NCI-H1436 treated with DMSO at 0.1 percent for 48 hours (cell line): ENCODE measurements at places on chromosomes 7 and 10.

DNA sequence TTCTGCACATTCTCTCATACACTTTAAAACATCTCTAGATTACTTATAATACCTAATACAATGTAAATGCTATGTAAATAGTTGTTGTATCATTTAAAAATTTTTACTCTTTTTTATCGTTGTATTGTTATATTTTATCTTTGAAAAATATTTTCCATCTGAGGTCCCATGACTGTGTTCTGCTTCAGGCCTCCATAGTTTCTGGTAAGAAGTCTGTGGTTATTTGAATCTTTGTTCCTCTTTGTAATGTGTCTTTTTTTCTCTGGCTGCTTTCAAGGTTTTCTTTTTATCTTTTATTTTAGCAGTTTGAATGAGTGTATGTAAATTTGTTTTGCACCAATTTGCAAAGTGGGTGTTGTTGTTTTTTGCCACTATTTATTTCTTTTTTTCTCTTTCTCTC lies 263.1 kb downstream of the RPS24 start:
- DNase-seq = no peak

- no peak for DNase-seq
Measured at GRCh38 chr7:12685550-12685949, 1.9 kb upstream of the ARL4A start.

GRCh38 chr7:42198296-42198695 lies 38.7 kb downstream of the GLI3 start:
- DNase-seq = no peak

- DNase-seq = no peak
Measured at GRCh38 chr7:115618676-115619075, 411.9 kb downstream of the TFEC start.

- no peak for DNase-seq
Measured at GRCh38 chr7:138546064-138546619, 86.1 kb downstream of the TRIM24 start.

GRCh38 chr10:12597788-12598765 lies 248.7 kb downstream of the CAMK1D start:
- DNase-seq = peak; percentile 35

- no peak for DNase-seq
Measured at GRCh38 chr10:58404001-58404400, 18.8 kb downstream of the TFAM start.

- no peak for DNase-seq
Measured at GRCh38 chr10:47223236-47223635, 76.8 kb upstream of the GDF10 start.

GRCh38 chr10:21057436-21057835 lies 160.3 kb upstream of the NEBL start:
- no peak for DNase-seq

- DNase-seq = no peak
Measured at GRCh38 chr7:97079300-97079699, 38.2 kb upstream of the SDHAF3 start.

DNA sequence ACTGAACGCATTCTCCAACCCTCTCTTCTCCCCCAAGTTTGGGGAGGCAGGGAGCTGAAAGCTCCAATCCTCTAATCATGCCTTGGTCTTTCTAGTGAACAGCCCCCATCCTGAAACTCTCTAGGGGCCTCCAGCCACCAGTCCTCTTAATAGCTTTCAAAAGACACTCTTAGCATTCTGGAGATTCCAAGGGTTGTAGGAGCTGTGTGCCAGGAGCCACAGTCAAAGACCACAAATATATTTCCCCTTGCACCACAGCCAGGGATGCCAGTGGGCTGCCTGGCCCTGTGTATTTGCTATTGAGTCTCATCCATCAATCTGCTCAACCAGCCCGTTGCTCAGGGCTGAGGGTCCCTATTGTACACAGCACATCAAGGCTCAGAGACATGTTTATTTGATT lies 18.5 kb upstream of the MLXIPL start:
- no peak for DNase-seq

DNA sequence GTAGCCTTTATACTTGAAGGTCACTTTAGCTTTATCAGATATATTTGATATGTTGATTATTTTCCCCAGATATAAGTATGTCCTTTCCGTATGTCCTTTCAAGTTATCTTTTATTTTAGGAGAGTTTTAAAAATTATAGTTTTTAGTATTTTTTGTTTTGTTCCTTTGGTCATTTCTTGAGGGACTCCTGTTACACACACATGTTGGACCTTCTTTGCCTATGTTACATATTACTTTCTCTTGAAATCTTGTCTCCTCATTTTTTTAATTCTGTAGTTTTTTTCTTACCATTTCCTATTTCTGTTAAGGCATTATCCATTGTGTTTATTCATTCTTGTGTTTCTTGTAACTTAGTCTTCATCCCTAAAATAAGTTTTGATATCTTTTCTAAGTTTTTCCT lies 23.9 kb downstream of the GLCCI1 start:
- no peak for DNase-seq

DNA sequence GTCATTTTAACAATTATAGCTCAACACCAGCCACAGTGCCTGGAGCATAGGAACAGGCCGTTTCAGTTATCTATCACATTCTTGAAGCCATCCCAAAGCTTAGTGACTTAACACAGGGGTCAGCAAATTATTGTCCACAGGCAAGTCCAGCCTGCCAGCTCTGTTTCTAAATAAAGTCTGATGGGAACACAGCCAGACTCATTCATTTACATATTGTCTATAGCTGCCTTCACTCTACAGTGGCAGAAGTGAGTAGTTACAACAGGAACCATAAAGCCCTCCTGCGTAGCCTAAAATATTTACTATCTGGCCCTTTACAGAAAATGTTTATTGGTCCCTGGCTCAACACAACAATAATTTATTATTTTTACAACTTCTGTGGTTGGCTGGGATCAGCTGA lies 407.5 kb upstream of the AUTS2 start:
- no peak for DNase-seq
